ENCODE measurements at places on chromosomes 5 and 9.
A peak's percentile ranks its signal among the peaks of the same experiment; 100 is the strongest.

DNA sequence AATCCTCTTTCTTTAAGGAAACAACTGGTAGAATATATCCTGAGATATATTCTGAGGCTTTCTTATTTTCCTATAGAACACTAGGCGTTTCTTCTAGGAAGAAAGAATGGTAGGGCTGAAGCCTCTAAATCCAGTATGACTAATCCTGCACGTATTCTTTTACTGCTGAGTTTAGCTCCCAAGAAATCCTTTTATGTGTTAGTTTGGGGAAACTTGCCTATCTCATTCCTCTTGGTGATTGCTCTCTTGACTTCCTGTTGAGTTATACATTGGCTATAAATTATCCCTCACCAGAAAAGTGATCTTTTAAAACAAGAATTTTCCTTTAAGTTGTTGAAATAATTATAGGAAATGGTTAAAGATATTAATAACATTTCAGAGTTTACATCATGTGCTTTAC lies 422.9 kb downstream of the TMEM161B start:
- DNase-seq = no peak

GRCh38 chr5:118076490-118076889 lies 911.9 kb downstream of the DTWD2 start:
- no peak for DNase-seq

GRCh38 chr5:58462154-58462553 lies 2.3 kb upstream of the PLK2 start:
- DNase-seq = no peak

DNA sequence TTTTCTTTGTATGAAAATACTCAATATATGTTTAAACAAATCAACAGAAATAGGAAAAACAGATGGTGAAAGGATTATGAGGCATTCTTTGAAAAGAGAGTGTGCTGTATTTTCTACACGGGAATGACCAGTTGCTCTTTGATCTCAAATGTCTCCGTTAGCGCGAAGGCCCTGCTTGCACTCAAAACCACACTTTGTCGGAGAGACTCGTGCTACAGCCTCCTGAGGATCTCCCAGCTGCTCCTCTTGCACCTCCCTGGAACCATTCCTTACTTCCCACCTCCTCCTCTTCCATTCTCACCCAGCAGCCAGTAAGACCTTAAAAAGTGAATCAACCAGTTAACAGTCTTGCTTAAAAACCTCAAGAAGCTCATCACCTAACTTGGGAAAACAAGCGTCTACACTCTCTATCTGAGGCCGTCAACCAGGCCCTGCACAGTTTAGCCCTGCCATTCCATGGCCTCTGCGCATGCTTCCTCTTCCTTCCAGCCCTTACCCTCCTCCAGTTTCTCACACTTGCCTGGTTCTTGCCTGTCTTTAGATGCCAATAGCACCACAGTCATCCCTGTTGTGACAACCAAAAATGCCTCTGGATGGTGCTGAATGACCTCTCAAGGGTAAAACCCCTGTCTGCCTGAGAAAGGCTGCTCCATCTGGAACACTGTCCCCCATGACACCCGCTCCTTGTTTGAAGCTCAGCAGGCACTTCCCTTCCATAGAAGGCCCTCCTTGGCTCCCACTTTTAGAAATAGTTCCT lies 594.7 kb upstream of the WWC1 start:
- no peak for DNase-seq

DNA sequence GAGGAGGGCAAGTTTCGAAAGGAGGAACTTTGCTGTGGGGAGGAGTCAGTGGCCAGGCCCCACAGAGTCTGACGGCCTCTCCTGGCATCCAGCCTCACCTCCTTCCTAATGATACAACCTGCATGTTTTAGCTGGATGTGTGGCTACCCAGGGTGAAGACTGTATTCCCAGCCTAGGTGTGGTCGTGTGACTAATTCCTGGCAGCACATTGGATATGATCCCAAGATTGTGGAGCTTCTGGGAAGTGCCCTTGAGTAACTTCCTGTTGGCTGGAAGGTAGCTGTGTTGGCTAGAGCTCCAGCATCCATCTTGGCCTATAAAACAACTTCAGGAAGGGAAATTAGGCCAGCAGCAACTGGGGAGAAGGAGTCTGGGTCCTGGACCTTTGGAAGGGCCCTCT lies 19.0 kb upstream of the LPCAT1 start:
- peak; percentile 21 for DNase-seq

All from osteocyte (in vitro differentiated cells).